ENCODE measurements at places on chromosomes 13 and 19.
A peak's percentile ranks its signal among the peaks of the same experiment; 100 is the strongest.

- DNase-seq, result peak; percentile 28
Observed at GRCh38 chr19:1261538-1261797, 7.7 kb upstream of the CIRBP start.

DNA sequence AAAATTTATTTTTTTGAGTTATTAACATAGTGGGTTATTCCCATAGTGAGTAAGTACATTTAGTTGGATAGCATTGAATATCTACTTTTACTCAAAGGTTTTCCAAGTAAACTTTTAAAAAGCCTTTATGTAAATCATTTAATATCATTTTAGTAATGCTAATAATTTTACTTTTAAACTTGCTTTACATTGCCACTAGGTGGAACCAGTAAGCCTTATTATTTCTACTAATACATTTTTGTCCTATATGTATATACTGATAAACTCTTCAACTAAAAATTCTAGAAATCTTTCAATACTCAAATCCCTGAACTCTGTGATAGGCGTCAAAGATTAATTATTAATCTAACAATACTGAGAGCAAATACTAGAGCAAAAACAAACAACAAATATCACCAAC is 1709.2 kb upstream of the PCDH20 start:
- DNase-seq, result peak; percentile 5

GRCh38 chr13:50526661-50527071 is 316.8 kb downstream of the DLEU7 start:
- no peak for DNase-seq

DNA sequence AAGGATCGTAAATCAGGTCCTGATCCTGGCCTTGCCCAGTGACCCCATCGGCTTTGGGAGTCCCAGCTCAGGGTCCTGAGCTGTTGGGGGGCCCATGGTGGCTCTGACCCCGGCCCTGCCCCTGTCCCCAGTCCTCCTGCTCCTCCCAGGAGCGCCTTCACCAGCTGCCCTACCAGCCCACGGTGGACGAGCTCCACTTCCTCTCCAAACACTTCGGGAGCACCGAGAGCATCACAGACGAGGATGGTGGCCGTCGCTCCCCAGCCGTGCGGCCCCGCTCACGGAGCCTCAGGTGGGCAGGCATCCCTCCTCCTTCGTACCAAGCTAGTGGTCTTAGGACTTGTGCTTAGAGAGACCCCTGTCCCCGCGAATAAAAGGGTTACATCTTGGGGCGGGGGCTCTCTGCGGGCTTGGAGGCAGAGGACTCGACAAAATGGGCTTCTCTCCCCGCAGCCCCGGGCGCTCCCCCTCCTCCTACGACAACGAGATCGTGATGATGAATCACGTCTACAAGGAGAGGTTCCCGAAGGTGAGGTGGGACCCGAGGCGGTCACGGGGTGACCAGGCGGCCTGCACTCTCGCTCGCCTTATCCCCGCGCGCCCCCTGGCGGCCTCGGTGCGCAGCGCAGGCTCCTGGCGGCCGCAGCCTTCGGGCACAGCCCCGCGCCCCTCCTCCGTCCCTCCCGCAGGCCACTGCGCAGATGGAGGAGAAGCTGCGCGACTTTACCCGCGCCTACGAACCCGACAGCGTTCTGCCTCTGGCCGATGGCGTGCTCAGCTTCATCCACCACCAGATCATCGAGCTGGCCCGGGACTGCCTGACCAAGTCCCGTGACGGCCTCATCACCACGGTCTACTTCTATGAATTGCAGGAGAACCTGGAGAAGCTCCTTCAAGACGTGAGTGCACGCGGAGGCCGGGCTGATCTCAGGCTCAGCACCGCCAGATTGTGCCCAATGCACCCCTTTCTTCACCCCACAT is 9.1 kb downstream of the MAST1 start:
- peak; percentile 88 for DNase-seq

- no peak for DNase-seq
Observed at GRCh38 chr13:106161146-106161545, 374.3 kb downstream of the EFNB2 start.

- peak; percentile 49 for DNase-seq
Observed at GRCh38 chr19:58033741-58034476, at the start of gene ZSCAN1. TSS of gene ZSCAN1 (plus strand) at chr19:58034025. CDS start at chr19:58037837, 3,812 bp downstream.

DNA sequence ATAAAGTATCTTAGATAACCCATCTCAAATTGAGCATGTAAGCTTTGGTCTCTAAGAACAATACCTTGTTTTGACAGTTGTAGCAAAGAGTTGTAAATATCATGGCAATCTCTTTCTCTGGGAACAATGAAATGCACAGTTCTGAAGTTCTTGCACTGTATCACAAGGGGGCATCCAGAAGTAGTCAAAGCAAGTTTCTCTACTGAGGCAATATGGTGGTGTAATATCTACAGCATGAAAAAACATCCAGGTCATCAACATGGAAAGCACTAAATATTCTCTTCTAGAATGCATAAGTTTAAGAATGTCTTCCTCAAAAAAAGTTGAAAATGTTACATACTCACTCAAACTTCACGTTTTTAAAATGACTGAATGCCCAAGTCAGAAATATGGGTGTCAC is 19.6 kb downstream of the MTMR6 start:
- DNase-seq, result peak; percentile 50

- peak; percentile 46 for DNase-seq
Observed at GRCh38 chr19:17246681-17247425, 1.1 kb upstream of the NR2F6 start.

GRCh38 chr13:44399074-44399473 is 25.4 kb downstream of the SERP2 start:
- DNase-seq, result no peak

GRCh38 chr19:8204961-8205360 is 4.2 kb upstream of the CERS4 start:
- no peak for DNase-seq

GRCh38 chr13:51966186-51966585 is 45.1 kb downstream of the ATP7B start:
- no peak for DNase-seq
